Mesenchymal stem cell (in vitro differentiated cells and primary cell): ENCODE measurements at places on chromosomes 2 and 18.
A peak's percentile ranks its signal among the peaks of the same experiment; 100 is the strongest.

- H3K4me1 ChIP-seq = peaks cover 70% of the 10 kb centered on the region
- peak; percentile 6 for DNase-seq
- peak overlapping the region; percentile 64 for H3K27ac ChIP-seq
- H3K27me3 ChIP-seq = no peaks in the 10 kb centered on the region
These were observed 266.9 kb downstream of the TWIST2 start for GRCh38 chr2:239114616-239115265.

- peaks cover 7% of the 10 kb centered on the region for H3K4me1 ChIP-seq
- peaks cover 3% of the 10 kb centered on the region for H3K36me3 ChIP-seq
These were observed 797 bp downstream of the TTC32 start for GRCh38 chr2:19900931-19901441.

GRCh38 chr2:129748653-129749052, 230.8 kb upstream of the RAB6C start:
- no peak for DNase-seq
- H3K4me1 ChIP-seq = no peaks in the 10 kb centered on the region
- no peak overlapping the region for H3K27ac ChIP-seq
- H3K4me3 ChIP-seq = no peak overlapping the region
- no peaks in the 10 kb centered on the region for H3K36me3 ChIP-seq

DNA sequence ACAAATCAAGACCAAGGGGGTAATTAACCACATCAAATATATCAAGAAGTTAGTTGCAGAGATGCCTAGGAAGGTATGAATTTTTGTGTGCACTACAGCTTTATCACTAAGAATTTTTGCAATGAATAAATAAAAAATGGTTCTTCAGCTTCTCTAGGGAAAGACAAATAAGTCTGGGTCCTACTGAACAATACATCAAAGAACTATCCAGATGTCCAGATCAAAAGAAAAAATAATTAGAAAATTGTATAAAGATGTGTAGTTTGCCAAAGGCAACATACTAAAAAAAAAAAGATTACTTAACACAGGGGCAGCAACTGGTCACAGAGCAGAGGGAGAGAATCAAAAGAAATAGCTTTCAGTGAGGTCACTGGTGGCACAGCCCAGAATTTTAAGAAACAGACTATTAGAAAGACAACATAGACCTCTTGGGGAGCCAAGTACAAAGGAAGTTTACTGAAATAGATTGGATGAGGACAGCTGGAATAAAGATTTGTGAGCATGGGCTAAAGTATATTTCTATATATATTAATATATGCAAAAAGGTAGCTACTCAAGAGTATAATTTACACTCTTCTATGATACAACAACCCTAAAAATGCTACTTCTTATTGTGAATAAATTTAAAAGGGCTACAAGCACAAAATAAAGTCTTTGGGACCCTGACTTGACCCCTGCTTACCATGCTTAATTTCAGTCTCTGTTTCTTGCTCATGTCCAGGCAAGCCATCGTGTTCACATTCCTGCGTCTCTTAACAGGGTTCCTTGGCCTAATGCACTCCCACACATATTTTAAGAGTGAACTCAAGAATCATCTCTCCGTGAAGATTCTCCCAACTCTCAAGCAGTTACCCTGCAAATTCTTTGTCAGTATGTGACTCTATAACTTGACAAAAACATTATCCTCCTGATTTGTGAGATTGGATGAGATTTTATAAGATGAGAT, 99.0 kb upstream of the GRB14 start:
- H3K27me3 ChIP-seq = no peaks in the 10 kb centered on the region
- peak; percentile 37 for DNase-seq
- peaks cover 4% of the 10 kb centered on the region for H3K4me1 ChIP-seq
- H3K4me3 ChIP-seq = no peak overlapping the region

GRCh38 chr2:27807476-27807875, 36.0 kb downstream of the MRPL33 start:
- H3K4me1 ChIP-seq = peaks cover 8% of the 10 kb centered on the region
- H3K27me3 ChIP-seq = no peaks in the 10 kb centered on the region
- peak; percentile 26 for DNase-seq
- no peak overlapping the region for H3K27ac ChIP-seq

GRCh38 chr18:73908323-73908722, 239.3 kb downstream of the FBXO15 start:
- no peaks in the 10 kb centered on the region for H3K4me1 ChIP-seq
- H3K36me3 ChIP-seq = no peaks in the 10 kb centered on the region
- no peak overlapping the region for H3K4me3 ChIP-seq
- H3K27ac ChIP-seq = no peak overlapping the region
- peak; percentile 51 for DNase-seq
- no peaks in the 10 kb centered on the region for H3K27me3 ChIP-seq

- H3K27me3 ChIP-seq = no peaks in the 10 kb centered on the region
- H3K27ac ChIP-seq = no peak overlapping the region
- no peaks in the 10 kb centered on the region for H3K36me3 ChIP-seq
- H3K4me1 ChIP-seq = no peaks in the 10 kb centered on the region
These were observed 228.9 kb downstream of the RBM43 start for GRCh38 chr2:151032741-151033191.

DNA sequence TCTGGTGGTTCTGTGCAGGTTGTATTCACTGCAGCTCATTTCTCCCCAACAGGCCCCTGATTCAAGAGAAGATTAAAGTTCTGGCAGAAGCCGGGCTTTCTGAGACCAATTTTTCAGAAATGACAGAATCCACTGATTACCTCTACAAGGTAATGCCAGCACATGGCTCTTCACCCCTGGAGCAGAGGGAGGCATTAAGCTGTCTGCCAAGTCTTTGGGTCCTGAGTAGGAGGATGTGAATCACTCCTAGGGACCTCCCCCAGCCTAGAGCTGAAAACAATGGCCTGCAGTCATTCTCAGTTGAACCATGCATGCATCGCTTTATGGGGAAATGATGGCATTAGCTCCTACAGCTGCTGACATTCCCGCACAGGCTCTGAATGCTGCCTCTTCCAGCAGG, 20.5 kb upstream of the RPL37A start:
- H3K27ac ChIP-seq = peak overlapping the region; percentile 15
- H3K36me3 ChIP-seq = peaks cover 72% of the 10 kb centered on the region
- DNase-seq = peak; percentile 53
- H3K4me1 ChIP-seq = peaks cover 4% of the 10 kb centered on the region

DNA sequence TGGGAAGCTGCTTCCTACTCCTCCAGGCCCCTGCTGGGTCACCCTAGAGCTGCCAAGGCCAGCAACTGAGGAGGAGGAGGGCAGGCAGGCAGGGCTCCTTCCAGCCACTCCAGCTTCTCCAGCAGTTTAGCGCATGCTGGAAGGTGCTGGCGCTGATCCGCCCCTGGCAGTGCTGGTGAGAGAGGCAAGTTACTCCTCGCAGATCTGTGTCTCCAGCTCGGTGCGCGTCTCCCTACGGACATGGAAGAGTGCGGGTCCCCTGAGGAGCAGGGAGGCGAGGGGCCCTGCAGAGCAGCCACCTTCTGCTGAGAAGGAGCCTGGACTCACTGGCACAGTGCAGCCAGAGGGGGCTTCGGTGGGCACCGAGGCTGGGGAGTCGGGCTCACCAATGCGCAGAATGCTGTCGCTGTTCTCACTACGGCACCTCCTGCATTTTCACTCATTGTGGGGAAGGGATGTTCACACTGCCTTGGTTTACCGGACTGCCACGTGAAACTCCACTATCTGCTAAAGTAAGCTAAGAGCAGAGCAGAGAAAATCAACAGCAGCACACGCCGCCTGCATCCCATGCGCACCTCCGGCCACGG, 206.0 kb downstream of the HDAC4 start:
- no peak overlapping the region for H3K27ac ChIP-seq
- no peak overlapping the region for H3K4me3 ChIP-seq
- H3K36me3 ChIP-seq = peaks cover 29% of the 10 kb centered on the region
- peaks cover 10% of the 10 kb centered on the region for H3K4me1 ChIP-seq
- no peak for DNase-seq

DNA sequence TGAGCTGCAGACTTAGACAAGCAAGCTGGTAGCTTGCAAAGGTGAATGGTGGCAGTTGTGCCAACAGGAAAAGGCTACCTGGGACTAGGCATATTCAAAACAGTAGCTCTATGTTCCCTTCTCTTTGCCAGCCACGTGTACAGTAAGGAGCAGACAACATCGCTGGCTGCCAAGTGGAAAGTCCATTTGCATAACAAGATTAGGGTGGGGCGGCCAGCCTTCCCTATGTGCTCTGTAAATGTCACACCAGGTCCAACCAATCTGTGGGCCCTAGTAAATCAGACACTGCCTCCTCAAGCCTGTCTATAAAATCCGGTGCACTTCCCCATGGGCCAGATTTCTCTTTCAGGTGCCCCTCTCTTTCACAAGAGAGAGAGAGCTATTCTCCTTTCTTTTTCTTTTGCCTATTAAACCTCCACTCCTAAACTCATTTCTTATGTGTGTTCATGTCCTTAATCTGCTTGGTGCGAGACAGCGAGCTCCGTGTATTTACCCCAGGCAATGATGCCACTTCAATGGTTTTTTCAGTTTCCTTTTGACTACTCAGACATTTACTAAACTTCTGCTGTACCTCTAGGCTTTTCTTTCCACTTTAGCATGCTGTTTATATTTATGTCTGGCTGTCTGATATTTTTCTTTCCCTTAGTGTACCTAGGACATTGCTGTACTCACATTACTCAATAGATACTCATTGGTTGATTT, 297.4 kb upstream of the GCFC2 start:
- H3K27me3 ChIP-seq = no peaks in the 10 kb centered on the region
- H3K27ac ChIP-seq = no peak overlapping the region
- DNase-seq = no peak

GRCh38 chr2:169683425-169684134, 10.6 kb downstream of the CFAP210 start:
- DNase-seq = no peak
- no peak overlapping the region for H3K4me3 ChIP-seq
- H3K36me3 ChIP-seq = no peaks in the 10 kb centered on the region
- no peaks in the 10 kb centered on the region for H3K4me1 ChIP-seq

- no peak overlapping the region for H3K27ac ChIP-seq
- no peak for DNase-seq
- H3K4me1 ChIP-seq = no peaks in the 10 kb centered on the region
- no peaks in the 10 kb centered on the region for H3K27me3 ChIP-seq
- no peak overlapping the region for H3K4me3 ChIP-seq
These were observed 1686.7 kb upstream of the LRRTM1 start for GRCh38 chr2:81991282-81991681.

GRCh38 chr2:151157000-151157735, 104.5 kb downstream of the RBM43 start:
- no peaks in the 10 kb centered on the region for H3K27me3 ChIP-seq
- no peak overlapping the region for H3K4me3 ChIP-seq
- no peaks in the 10 kb centered on the region for H3K4me1 ChIP-seq
- no peak overlapping the region for H3K27ac ChIP-seq

GRCh38 chr2:39383146-39383545, 53.9 kb downstream of the MAP4K3 start:
- no peak for DNase-seq
- H3K4me1 ChIP-seq = peaks cover 2% of the 10 kb centered on the region
- H3K27ac ChIP-seq = no peak overlapping the region
- no peak overlapping the region for H3K4me3 ChIP-seq
- H3K27me3 ChIP-seq = no peaks in the 10 kb centered on the region

GRCh38 chr2:99651930-99652670, 162.3 kb upstream of the REV1 start:
- DNase-seq = peak; percentile 45
- peaks cover 9% of the 10 kb centered on the region for H3K4me1 ChIP-seq

DNA sequence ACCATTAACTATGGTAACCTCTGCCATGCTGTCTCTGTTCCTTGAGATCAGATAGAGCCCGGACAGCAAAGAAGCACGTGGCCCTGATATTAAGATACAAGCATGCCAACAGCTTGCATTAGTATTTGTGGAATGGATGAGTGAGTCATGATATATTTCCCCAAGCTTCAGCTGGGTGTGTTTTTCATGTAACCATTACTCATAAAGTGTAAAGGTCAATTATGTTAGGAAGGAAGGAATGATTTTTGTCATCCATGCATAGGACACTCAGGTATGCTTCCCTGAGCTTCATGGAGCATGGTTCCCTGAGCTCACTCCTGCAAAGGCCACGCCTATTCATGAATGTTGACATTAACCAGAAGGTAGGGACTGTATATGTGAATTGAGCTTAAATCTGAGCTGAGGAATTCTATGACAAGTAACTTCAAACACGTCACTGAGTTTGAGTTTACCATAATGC, 74.6 kb downstream of the ARL4C start:
- H3K27me3 ChIP-seq = no peaks in the 10 kb centered on the region
- no peak overlapping the region for H3K4me3 ChIP-seq
- DNase-seq = peak; percentile 82
- H3K36me3 ChIP-seq = no peaks in the 10 kb centered on the region
- H3K4me1 ChIP-seq = peaks cover 15% of the 10 kb centered on the region

DNA sequence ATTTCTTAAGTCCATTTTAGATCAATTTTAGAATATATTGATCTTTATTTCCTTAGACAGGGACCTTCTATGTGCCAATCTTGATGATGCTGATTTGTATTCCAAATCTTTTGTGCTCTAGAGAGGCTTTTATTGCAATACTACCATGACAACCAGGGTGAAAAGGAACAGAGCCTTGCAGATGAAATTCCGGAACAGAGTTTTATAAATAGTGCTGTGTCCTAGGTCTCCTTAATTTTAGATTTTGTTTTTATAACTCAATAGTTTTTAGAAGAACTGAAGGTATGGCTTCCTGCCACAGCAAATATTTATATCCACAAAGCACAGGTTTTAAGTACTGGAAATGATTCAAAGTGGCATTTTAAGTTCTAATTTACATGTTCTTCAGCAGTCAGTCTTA, 160.2 kb downstream of the PMAIP1 start:
- H3K27me3 ChIP-seq = no peaks in the 10 kb centered on the region
- peaks cover 4% of the 10 kb centered on the region for H3K4me1 ChIP-seq
- H3K4me3 ChIP-seq = no peak overlapping the region
- no peak for DNase-seq
- no peak overlapping the region for H3K27ac ChIP-seq
- H3K36me3 ChIP-seq = no peaks in the 10 kb centered on the region

DNA sequence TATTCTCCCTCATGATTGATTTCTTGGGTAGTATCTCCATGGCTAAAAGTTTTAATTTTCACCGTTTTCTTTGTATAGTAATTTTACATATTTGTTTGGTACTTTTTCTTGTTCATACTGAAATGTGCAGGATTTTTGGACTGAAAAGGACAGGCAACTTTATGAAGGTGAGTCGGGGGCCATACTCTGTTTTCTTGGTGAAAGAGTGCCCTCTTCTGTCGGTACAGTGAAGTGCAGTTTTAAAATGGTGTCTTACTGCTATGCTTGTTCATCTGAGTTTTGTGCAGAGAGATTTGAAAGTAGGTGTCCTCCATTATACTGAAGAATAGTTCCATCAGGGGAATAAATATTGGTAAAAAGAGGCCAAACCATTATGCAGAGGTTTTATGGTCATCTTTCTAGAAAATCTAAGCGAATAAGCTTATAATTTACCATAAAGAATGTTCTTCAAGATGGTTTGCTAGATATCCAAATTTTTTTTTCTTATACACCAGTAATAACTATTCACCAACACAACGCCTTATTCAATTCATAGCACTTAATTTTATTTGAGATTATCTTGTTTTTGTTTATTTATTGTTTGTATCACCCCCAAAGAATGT, 8.7 kb upstream of the SERPINB13 start:
- DNase-seq = peak; percentile 47
- H3K4me1 ChIP-seq = no peaks in the 10 kb centered on the region
